Activated T-helper 9 cell treated with anti-CD3 and anti-CD28 coated beads, Interleukin-2, amount 50 U/mL, for 16 hours (primary cell): ENCODE measurements at places on chromosomes 16 and 17.

GRCh38 chr17:39828443-39828842 lies 35.7 kb downstream of the IKZF3 start:
- DNase-seq, result no peak

DNA sequence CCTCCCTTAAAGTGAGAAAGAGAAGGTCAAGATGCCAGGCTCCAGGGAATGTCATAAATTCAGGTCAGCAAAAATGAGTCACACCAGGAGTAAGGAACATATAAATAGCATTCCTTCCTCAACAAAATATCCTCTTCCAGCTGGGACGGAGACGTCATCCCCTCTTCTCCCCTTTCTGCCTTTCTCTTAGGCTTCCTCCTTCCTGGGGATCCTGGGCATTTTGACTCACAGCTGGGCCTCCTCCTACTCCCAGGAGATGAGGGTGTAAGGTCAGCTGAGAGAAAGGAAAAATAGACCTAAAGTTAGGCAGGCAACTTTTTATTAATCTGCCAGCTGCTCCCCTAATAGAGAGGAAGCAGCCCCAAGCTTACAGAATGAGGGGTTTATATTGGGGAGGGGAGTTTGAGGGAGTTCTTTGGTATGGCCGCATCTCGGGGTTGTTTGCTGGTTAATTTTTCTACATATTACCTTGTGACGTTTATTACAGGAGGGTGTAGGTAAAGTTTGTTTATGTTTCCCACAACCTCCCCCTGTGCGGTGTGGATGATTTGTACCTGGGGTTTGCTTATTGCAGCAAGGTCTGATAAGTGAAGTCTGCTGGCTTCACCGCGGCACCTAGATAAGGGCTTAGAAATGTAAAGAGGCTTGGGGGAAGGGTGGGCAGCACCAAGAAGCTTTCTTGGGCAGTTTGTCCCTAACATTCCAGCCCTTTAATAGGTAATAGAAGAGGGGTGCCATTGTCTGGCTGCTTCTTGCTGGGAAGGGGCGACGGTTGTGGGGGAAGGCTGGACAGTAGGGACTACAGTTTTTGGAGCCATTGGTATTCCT lies 7.1 kb upstream of the ZNF747 start:
- DNase-seq, result no peak

- no peak for DNase-seq
Measured at GRCh38 chr17:73128496-73128895, 36.0 kb upstream of the SLC39A11 start.

GRCh38 chr17:31859487-31860008 lies 504 bp upstream of the COPRS start:
- no peak for DNase-seq

DNA sequence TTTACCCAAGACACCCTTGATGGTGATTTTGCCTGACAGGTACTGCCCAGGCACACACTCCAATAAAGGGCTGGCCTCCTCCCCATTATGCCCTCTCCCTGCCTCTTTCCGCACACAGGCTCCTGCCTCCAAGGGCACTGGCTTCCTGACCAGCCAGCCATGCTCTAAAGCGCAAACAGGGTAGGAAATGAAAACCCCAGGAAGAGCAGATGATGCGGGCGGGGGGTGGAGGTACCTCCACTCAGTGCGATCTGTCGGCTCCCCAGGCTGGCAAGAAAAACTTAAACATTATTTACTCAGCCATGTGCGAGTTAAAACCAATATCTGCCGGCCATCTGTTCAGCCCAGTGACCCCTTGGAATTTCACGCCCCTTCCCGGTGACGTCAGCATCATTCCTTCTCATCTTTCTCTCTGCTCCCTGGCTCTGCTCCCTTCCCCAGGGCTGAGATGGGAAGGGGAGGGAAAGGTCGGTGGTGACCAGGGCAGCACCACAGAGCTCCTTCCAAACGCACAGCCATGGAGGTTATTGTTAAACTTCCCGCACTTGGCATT lies 262.5 kb downstream of the CBLN1 start:
- no peak for DNase-seq

GRCh38 chr17:28942925-28943324 lies 8.4 kb downstream of the PHF12 start:
- no peak for DNase-seq

DNA sequence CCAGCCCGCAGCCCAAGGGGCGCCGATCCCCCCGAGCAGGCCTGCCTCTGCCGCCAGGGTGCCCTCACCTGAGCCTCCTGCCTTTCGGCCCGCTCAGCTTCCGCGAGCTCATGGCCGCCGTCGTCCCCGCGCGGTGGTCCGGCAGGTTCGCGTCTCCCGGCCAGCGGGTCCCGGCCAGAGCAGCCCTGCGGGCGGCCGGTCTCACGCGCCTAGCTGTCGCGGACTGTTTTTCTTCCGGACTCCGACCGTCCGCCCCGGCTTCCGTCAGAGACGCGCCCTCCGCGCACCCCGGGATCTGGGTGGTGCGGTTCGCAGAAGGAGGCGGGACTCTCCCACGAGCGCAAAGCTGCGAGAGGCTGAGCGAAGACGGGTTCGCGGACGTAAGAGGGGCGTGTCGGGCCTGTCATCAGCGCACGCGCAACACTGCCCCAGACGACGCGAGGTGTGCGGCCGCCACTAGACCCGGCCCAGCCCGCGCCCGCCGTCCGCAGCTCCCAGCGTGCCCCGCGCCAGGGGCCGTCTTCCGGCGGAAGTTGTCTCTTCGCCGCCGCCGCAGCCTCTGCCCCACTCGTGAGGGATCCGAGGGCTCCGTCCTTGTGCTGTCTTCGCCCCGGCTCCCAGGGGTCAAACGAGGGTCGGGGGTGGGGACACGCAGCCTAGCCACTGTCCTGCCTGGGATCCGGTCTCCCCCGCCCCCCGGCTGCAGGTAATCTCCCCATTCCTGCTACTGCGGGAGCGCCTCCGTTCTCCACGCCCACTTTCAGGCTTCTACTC lies at the start of gene INPP5K:
Gene INPP5K (minus strand): TSS at position 225 of the 774 bp plus-strand sequence. CDS start 113 bp downstream, at position 112.
- peak; percentile 97 for DNase-seq

- no peak for DNase-seq
Measured at GRCh38 chr17:50364061-50364458, 8.9 kb downstream of the MRPL27 start.

DNA sequence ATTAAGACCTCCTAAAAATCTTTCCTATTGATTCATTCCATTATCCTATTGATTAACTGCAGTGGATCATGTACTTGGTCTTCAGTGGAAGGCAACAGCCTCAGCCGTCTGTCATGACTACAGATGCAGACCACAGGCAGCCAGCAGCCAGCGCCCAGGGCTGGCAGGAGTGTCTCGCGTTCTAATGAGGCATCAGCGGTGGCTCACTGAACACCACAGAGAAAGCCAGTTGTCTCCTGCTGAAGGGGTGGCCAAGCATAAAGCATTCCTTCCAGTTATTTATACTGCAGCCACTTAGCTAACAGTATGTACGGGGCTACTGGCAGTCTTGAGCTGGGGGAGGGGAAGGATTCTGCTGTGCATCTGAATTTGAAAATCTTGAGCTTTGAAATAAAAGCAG lies 214.3 kb downstream of the IRX3 start:
- no peak for DNase-seq
